CD4-positive, alpha-beta T cell (primary cell): ENCODE measurements at places on chromosomes 2 and 18. TPM values are rescaled to one million over a fixed set of nuclear protein-coding genes. Genes with fewer than 3 reads are reported as not detected.

ZNF385B gene
- not detected for total RNA-seq

CYP27A1 gene
- total RNA-seq: not detected

RAB6D gene
- total RNA-seq: not detected

- DNase-seq: no peak
These were observed 84.6 kb downstream of the LRATD1 start for GRCh38 chr2:14717131-14717530.

GRCh38 chr2:32491346-32491745 lies 134.5 kb downstream of the BIRC6 start:
- no peak for DNase-seq

DNA sequence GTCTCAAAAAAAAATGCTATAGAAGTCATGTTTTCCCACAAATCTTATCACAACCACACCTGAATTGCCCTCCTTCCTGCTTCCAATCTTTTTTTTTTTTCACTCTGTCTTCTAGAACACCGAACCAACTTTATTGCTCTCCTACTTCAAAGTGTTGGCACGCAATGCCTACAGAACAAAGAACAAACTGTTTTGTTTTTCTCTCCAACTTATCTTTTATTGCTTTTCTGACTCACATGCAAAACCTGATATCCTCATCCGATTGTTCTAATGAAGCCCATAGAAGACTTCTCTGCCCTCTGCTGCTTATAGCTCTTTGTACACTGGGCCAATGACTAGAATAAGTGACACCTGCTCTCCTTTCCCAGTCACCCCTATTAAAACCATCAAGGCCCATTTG lies 602.8 kb downstream of the EPHA4 start:
- no peak for DNase-seq

DNA sequence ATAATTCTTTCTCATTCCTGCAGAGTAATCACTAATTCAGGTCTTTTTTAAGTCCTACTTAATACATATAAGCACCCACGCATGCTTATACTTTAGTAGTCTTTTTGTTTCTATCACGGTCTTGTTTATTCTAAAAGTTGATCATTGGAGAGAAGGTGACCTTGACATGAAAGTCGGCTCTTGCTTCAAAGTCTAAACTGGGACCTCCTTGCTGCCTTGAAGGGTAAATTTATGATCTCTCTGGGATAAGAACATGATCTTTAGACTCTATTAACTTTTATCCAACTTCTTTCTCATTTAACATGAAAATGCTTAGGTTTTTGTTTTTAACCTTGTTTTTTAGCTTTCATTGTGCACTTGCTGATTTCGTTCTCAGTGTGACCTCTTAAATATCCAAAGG lies 792.3 kb downstream of the DPP10 start:
- DNase-seq: no peak
